ENCODE measurements at places on chromosomes 3 and 15. TPM values are rescaled to one million over a fixed set of nuclear protein-coding genes. Genes with fewer than 3 reads are reported as not detected.
A peak's percentile ranks its signal among the peaks of the same experiment; 100 is the strongest.

- peaks cover 15% of the 10 kb centered on the region for H3K36me3 ChIP-seq
- H3K4me1 ChIP-seq: peaks cover 23% of the 10 kb centered on the region
- H3K27ac ChIP-seq: peak overlapping the region; percentile 69
- H3K4me3 ChIP-seq: no peak overlapping the region
- peak; percentile 88 for DNase-seq
Observed at GRCh38 chr15:32651229-32651837, 9.8 kb downstream of the SCG5 start.

MINDY2 gene
- total RNA-seq: 9.3 TPM

DNA sequence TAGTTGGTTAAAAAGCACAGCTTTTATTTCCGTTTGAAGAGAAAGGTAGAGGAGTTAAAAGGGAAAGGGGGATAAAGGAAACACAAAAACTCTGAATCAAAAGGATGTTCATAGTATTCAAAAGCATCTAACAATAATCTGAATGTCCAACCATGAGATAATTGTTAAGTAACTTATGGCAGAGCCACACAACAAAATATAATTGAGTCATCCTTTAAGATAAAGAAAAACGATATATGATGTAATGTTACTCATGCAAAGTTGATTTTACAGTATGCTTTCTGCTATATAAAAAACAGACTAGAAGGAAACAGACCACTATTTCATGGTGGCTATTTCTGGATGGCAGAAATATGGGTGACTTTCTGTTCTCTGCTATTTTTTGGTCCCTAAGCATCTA, 3.9 kb downstream of the XPC start:
- no peak for DNase-seq
- no peak overlapping the region for H3K4me3 ChIP-seq
- H3K27ac ChIP-seq: no peak overlapping the region
- peaks cover 28% of the 10 kb centered on the region for H3K36me3 ChIP-seq
- peaks cover 34% of the 10 kb centered on the region for H3K4me1 ChIP-seq

IL17RD gene
- total RNA-seq: 3.7 TPM

PDZRN3 gene
- total RNA-seq: not detected

- peaks cover 13% of the 10 kb centered on the region for H3K36me3 ChIP-seq
- H3K4me1 ChIP-seq: peaks cover 34% of the 10 kb centered on the region
- no peaks in the 10 kb centered on the region for H3K27me3 ChIP-seq
- DNase-seq: peak; percentile 47
Observed at GRCh38 chr15:29773816-29774215, 48.5 kb downstream of the TJP1 start.

GRCh38 chr15:35876762-35877161, 330.8 kb upstream of the DPH6 start:
- DNase-seq: no peak
- no peak overlapping the region for H3K27ac ChIP-seq
- no peaks in the 10 kb centered on the region for H3K27me3 ChIP-seq
- peaks cover 11% of the 10 kb centered on the region for H3K4me1 ChIP-seq
- H3K4me3 ChIP-seq: no peak overlapping the region

GRCh38 chr3:76495216-76495615, 544.7 kb upstream of the ROBO2 start:
- H3K4me1 ChIP-seq: no peaks in the 10 kb centered on the region
- H3K27me3 ChIP-seq: no peaks in the 10 kb centered on the region
- H3K36me3 ChIP-seq: no peaks in the 10 kb centered on the region
- DNase-seq: no peak

GRCh38 chr3:161332792-161333191, 38.5 kb downstream of the SPTSSB start:
- no peak overlapping the region for H3K4me3 ChIP-seq
- H3K4me1 ChIP-seq: peaks cover 18% of the 10 kb centered on the region
- DNase-seq: peak; percentile 83

RARRES1 gene
- not detected for total RNA-seq

GRCh38 chr3:179113903-179114302, 34.3 kb upstream of the PIK3CA start:
- no peaks in the 10 kb centered on the region for H3K27me3 ChIP-seq
- H3K27ac ChIP-seq: no peak overlapping the region
- H3K4me3 ChIP-seq: no peak overlapping the region
- no peaks in the 10 kb centered on the region for H3K36me3 ChIP-seq

DNA sequence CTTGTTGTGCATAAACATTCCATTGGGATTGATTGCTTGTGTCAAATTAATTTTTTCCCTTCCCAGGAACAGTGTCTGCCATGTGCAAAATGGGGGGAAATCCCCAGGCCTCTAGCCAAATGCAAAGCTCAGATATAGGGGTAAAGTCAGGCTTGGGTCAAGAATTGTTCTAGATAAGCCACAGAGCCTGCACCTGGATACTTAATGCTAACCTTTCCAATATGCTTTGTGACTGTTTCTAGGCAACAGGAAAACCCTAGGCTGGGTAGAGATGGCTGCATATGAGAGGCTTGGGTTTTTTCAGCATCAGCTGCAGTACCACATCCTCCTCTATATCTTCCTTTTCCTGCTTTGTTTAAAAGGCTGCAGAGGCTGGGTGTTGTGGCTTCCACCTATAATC, 61.9 kb upstream of the ROPN1 start:
- DNase-seq: no peak
- no peak overlapping the region for H3K4me3 ChIP-seq
- no peaks in the 10 kb centered on the region for H3K36me3 ChIP-seq
- no peaks in the 10 kb centered on the region for H3K4me1 ChIP-seq
- peaks cover 58% of the 10 kb centered on the region for H3K27me3 ChIP-seq

- peak; percentile 56 for DNase-seq
- no peaks in the 10 kb centered on the region for H3K4me1 ChIP-seq
- H3K27ac ChIP-seq: no peak overlapping the region
Observed at GRCh38 chr3:24060055-24060454, 115.0 kb downstream of the NR1D2 start.

GRCh38 chr3:168815946-168816345, 720.2 kb upstream of the GOLIM4 start:
- no peak for DNase-seq
- 0 out of 2 replicates have a peak, but pooled peaks cover 3% of the 10 kb centered on the region for H3K27me3 ChIP-seq
- no peaks in the 10 kb centered on the region for H3K4me1 ChIP-seq
- H3K36me3 ChIP-seq: no peaks in the 10 kb centered on the region

DNA sequence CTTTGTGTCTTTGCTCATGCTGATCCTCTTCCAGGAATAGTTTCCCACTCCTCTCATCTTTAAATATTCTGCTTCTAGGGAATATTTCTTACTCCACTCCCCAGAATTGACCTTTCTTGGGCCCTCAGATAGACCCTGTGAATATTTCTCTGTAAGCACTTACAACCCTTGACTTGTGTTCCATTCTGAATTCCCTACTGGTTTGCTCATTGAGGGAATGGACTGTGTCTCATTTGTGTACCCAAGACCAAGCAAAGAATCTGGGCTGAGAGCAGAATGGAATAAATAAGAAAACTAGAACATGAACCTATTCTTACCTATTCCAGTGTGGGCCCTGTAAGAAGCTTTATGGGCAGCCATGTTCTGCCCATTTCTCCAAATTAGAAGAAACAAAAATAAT, 72.7 kb upstream of the TSPAN3 start:
- no peak overlapping the region for H3K27ac ChIP-seq
- no peaks in the 10 kb centered on the region for H3K36me3 ChIP-seq

BCL2A1 gene
- 16.9 TPM for total RNA-seq

- no peak for DNase-seq
- H3K27ac ChIP-seq: no peak overlapping the region
- no peaks in the 10 kb centered on the region for H3K4me1 ChIP-seq
- no peaks in the 10 kb centered on the region for H3K27me3 ChIP-seq
- H3K4me3 ChIP-seq: no peak overlapping the region
Observed at GRCh38 chr15:27401471-27401870, 430.5 kb downstream of the GABRG3 start.

DNA sequence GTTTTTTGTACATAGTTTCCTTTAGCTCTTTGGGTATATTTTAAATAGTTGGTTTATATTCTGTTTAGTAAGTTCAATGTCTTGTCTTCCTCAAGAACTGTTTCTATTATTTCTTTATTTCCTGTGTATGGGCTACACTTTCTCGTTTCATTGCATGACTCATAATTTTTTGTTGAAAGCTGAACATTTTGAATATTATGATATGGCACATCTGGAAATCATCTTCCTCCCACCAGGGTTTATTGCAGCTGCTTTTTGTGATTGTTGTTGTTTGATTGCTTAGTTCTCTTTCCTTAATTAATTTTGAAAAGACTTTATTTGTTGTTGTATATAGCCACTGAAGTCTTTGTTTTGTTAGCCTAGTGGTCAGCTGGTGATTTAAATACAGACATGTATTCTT, 43.8 kb downstream of the LSM3 start:
- no peaks in the 10 kb centered on the region for H3K36me3 ChIP-seq
- no peak overlapping the region for H3K4me3 ChIP-seq
- no peak for DNase-seq
- H3K27ac ChIP-seq: no peak overlapping the region

- no peaks in the 10 kb centered on the region for H3K4me1 ChIP-seq
- no peaks in the 10 kb centered on the region for H3K36me3 ChIP-seq
- DNase-seq: peak; percentile 48
- H3K27ac ChIP-seq: no peak overlapping the region
- peaks cover 16% of the 10 kb centered on the region for H3K27me3 ChIP-seq
Observed at GRCh38 chr3:54176106-54176505, 53.8 kb downstream of the CACNA2D3 start.

- no peak overlapping the region for H3K27ac ChIP-seq
- DNase-seq: no peak
- H3K36me3 ChIP-seq: no peaks in the 10 kb centered on the region
- H3K4me3 ChIP-seq: no peak overlapping the region
- no peaks in the 10 kb centered on the region for H3K27me3 ChIP-seq
- no peaks in the 10 kb centered on the region for H3K4me1 ChIP-seq
Observed at GRCh38 chr3:116842254-116842957, 132.8 kb downstream of the TUSC7 start.

RBMS3 gene
- 5.4 TPM for total RNA-seq

DNA sequence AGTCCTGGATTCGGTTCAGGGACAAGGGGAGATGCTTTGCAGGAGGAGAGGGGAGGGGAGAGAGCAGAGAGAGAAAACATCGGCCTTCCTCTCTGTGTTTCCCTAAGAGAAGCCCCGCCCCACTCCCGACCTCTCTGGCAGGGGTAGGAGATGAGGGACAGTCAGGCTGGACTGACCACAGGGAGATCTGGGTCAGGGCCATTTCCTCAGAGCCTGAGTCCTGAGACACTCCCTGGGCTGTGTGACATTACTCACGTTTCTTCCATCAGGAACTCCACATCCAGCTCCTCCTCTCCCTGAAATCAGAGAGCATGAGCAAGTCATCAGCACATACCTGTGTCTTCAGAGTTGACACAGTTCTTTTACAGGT, 9.1 kb downstream of the PLA2G4D start:
- peak overlapping the region; percentile 46 for H3K4me3 ChIP-seq
- peak; percentile 67 for DNase-seq
- H3K36me3 ChIP-seq: no peaks in the 10 kb centered on the region
- H3K27ac ChIP-seq: peak overlapping the region; percentile 89
- H3K4me1 ChIP-seq: peaks cover 33% of the 10 kb centered on the region

DNA sequence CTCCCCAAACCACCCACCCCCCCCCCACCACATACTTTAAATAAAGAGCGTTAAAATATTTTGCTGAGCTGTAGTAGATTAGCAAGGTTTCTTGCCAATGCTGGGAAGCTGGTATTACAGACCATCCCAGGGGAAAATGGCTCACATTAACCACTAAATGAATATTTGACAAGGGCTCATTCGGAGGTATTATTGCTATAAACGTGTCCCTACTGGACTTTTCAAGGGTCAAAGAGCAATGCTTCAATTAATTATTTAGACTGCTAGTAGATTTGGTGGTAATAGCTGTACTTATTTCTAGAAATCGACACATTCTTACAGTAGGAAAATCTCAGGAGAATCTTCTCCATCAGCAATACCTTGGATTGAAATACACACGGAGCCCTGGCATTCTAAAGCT, 5.2 kb downstream of the SOX2 start:
- no peaks in the 10 kb centered on the region for H3K36me3 ChIP-seq
- no peak overlapping the region for H3K4me3 ChIP-seq
- no peak overlapping the region for H3K27ac ChIP-seq
- peaks cover 99% of the 10 kb centered on the region for H3K27me3 ChIP-seq
- DNase-seq: no peak
- H3K4me1 ChIP-seq: no peaks in the 10 kb centered on the region

- H3K4me3 ChIP-seq: no peak overlapping the region
- H3K27me3 ChIP-seq: no peaks in the 10 kb centered on the region
- no peaks in the 10 kb centered on the region for H3K4me1 ChIP-seq
- DNase-seq: no peak
- no peak overlapping the region for H3K27ac ChIP-seq
Observed at GRCh38 chr15:45604326-45604725, 17.1 kb downstream of the BLOC1S6 start.

DNA sequence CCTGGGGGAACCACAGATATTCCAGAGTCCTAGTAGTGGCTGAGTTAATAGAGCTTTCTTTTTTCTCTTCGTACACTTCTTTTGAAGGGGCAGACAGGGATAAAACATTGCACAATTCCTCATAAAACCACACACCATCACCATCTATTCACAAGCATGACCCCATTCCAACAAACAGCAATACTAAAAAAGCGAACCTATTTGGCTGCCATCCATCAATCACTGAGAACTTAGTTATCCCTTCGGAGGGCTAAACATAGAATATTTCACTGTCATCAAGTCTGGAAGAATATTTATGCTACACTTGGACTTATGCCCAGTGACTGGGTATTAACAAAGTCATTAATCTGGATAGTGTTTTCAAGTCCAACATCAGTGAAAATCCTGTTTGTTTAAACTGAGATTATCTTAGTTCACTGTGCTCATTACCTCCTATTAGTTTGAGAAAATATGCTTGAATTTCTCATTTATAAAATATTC, 80.3 kb upstream of the PRTG start:
- no peak overlapping the region for H3K4me3 ChIP-seq
- no peaks in the 10 kb centered on the region for H3K27me3 ChIP-seq
- no peak overlapping the region for H3K27ac ChIP-seq
- no peaks in the 10 kb centered on the region for H3K36me3 ChIP-seq
- no peaks in the 10 kb centered on the region for H3K4me1 ChIP-seq
- DNase-seq: no peak

DNA sequence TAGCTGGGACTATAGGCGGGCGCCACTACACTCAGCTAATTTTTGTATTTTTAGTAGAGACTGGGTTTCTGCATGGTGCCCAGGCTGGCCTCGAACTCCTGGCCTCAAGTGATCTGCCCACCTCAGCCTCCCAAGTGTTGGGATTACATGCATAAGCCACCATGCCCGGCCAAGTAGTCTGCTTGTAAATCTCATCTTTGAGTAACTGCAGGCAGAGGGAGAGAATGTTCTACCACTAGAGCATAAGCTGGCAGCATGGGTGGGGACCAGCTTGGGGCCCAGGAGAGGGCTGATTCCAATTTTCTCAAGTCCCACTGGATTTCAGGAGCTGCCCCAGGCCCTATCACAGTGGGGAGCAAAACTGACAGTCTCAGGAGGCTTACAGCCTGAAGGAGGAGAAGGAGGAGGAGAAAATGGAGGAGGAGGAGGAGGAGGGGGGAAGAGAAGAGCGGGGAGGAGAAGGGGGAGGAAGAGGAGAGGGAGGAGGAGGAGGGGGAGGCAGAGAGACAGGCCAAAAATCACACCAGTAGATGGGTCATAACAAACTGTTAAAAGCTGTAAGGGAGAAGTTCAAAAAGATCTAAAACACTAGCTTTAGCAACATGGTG, 229.1 kb upstream of the IGF1R start:
- peaks cover 83% of the 10 kb centered on the region for H3K27me3 ChIP-seq
- H3K4me3 ChIP-seq: no peak overlapping the region
- peaks cover 5% of the 10 kb centered on the region for H3K4me1 ChIP-seq
- no peaks in the 10 kb centered on the region for H3K36me3 ChIP-seq
- no peak for DNase-seq

AP3S2 gene
- total RNA-seq: 19.4 TPM

GPR149 gene
- total RNA-seq: not detected

- H3K27me3 ChIP-seq: no peaks in the 10 kb centered on the region
- H3K4me3 ChIP-seq: no peak overlapping the region
- no peak for DNase-seq
Observed at GRCh38 chr3:58591517-58592510, 14.6 kb upstream of the FAM107A start.

- no peak for DNase-seq
- no peaks in the 10 kb centered on the region for H3K27me3 ChIP-seq
- no peak overlapping the region for H3K4me3 ChIP-seq
Observed at GRCh38 chr3:188097791-188098190, 56.2 kb upstream of the LPP start.

Data from PC-3 (cell line).